8988T (cell line): ENCODE measurements at places on chromosomes 12 and 14.
A peak's percentile ranks its signal among the peaks of the same experiment; 100 is the strongest.

GRCh38 chr14:33642691-33643244 lies 308.1 kb downstream of the EGLN3 start:
- DNase-seq, result no peak

- no peak for DNase-seq
Observed at GRCh38 chr14:105861985-105862465, 335.6 kb downstream of the TMEM121 start.

DNA sequence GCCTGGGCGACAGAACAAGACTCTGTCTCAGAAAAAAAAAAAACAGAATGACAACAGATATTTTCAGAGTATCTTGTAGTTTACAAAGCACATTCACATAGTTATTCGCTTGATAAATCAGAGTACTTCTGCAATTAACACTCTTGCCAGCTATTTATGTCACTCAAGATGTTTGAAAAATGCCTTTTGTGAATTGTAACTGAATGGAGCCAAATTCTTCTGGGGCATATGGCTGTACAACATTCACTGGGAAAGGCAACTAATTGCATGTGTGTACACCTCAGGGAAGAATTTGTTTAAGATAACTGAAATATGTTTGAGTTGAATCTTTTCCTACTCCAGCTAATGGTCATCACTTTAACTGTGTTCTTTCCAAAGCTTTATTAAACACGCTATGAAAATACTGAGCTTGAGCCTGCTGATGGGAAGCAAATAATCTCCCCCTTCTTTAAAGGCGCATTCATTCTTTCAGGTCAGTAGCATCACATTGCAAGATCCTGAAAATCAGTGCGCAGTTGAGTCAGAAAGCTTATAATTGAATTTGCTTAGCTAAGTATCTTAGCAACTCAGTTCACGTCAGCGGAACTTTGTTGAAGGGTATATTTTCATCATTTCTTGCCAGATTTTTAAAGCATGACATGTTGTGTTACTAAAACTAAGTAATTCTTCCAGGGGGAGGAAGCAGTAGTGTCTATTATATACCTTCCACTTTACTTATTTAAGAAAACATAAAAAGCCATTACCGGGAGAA lies 66.6 kb downstream of the SINHCAF start:
- no peak for DNase-seq

GRCh38 chr12:90303771-90304170 lies 595.1 kb upstream of the ATP2B1 start:
- no peak for DNase-seq

DNA sequence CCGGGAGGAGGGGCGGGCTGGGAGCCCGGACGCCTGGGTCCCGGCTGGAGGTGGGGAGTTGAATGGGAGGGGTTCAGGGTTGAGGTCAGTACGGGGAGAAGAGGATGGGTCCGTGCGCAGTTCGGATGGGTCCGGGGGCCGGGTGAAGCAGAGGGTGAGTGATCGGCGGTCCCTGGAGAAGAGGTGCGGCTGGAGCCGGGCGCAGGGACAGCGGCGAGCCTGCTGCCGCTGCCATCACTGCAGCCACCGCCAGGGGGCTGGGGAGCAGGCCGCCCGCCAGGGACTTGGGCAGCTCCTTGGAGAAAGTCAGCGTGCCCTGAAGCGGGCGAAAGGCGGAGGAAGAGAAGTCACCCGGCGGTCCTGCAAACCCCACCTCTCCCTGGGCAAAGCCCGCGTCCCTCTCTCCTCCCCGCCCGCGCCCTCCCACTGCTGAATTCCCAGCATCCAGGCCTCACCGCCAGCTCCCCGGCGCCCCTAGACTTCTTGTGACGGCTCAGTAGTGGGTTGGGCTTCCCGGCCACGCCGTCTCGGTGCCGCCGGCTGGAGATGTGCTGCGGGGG lies 6.0 kb upstream of the GPR84 start:
- peak; percentile 94 for DNase-seq

- DNase-seq, result no peak
Observed at GRCh38 chr14:33834466-33835260, 116.2 kb downstream of the EGLN3 start.

- DNase-seq, result no peak
Observed at GRCh38 chr12:65758401-65758800, 65.9 kb upstream of the HMGA2 start.

DNA sequence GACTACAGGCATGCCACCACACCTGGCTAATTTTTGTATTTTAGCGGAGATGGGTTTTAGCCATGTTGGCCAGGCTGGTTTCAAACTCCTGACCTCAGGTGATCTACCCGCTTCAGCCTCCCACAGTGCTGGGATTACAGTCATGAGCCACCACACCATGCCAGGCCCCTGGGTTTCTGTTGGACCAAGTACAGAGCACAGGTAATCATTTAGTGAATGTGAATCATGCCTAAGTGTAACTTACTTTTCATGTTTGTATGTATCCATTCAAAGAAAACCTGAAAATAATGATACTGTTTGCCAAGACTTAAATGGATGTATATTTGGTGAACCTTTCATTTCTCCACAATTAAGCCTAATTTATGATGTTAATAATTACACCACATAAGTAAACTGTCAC lies 65.9 kb downstream of the FGD6 start:
- no peak for DNase-seq

DNA sequence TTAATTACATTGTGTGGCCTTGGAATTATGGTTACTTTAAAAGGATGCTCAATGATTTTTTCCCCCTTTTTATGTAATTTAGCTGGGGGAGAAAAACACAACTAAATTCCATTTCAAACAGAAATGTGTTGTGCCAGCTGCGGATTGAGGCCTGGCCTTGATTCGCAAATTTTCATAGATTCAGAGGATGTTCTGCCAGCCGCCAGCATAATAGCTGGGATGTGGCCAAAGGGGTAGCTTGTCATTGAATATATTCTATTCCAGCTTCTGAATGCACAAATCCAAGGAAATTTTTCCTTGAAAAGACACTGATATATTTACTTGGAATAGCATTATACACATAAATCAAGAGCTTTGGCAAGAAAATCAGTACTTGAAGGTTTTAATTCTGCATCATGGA lies 43.7 kb downstream of the TRHDE start:
- no peak for DNase-seq

GRCh38 chr14:68285421-68286179 lies 466.0 kb downstream of the RAD51B start:
- DNase-seq, result no peak

GRCh38 chr14:89430391-89431236 lies 13.6 kb upstream of the FOXN3 start:
- no peak for DNase-seq

DNA sequence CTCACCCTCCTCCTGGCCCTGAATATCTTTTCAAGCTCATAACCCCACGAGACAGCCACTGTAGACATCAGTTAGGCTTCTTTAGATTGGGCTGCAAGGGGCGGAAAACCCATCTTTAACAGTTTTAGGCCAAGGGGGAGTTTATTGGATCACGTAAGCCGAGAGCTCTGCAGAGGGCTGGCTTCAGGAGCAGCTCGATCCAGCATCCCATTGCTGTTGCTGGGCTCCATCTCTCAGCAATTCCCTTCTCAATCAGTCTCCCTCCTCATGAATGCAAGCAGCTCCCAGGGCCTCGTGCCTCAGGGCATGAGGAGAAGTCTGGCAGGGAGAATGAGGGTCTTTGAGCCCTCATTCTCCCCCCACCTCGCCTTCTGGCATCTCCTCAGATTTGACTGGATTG lies 59.4 kb downstream of the ADGRD1 start:
- no peak for DNase-seq

- no peak for DNase-seq
Observed at GRCh38 chr14:52318826-52319645, 4.9 kb downstream of the PTGER2 start.

- DNase-seq, result no peak
Observed at GRCh38 chr12:98618952-98619351, 25.5 kb downstream of the SLC25A3 start.

DNA sequence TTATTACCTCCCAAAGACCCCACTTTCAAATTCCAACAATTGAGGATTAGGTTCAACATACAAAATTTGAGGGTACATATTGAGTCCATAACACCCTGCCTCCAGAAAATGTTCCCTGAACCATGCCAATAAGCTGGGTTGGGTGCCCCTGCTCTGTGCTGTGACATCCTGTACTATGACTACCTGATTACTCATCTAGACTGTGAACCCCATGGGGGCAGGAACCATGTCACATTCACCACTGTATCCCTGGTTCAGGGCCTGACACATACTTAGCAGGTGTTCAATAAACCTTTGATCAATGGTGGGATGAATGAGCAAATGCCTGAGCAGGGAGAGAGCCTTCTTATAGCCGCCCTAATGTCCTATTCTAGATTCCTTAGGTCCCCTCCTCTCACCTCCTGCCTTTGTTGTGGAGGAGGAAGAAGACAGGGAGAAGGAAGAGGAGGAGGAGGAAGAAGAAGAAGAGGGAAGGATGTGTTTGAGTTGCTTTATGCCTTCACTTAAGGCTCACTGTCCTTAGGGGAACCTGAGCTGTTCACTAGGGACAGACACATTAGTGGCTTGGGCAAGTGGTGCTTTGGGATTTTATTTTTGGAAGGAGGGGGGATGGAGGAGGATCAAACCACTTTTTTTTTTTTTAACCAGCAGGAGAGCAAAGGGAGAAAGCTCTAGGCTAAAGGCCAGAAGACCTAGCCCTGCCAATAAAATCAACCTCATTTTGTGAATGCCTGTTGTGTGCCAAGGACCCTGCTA lies 21.3 kb downstream of the GPR68 start:
- no peak for DNase-seq

DNA sequence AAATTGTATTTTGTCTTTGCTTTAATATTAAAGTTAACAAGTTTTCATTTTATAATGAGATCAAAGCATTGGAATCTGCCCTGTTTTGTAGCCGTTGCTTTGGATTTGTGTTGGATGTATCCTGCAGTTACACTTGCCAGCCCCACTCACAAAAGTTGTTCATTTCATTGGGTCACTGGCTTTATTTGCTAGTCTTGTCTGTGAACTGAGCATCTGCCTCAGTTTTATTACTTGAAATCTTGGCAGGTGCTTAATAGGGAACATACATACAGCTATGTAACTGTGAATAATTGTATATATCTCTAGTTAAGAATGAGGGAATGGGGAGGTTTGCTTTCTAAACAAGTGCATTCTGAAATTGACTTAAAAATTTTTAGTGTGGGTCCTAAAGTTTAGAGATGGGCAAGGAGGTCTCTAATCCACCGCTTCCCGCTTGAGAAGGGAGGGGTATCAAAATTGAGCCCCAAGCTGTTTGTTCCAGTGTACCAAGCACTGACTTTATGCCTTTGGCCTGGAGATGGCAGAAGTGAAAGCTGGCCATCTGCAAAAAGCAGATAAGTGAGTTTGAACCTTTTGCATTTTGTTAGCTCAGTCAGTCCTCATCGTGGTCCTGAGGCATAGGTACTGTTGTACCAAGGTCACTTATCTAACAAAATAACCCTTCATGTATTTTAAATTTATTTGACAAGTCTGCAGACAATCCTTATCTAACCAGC lies 9.3 kb downstream of the EIF5 start:
- no peak for DNase-seq

- DNase-seq, result no peak
Observed at GRCh38 chr12:65747338-65747737, 76.9 kb upstream of the HMGA2 start.

DNA sequence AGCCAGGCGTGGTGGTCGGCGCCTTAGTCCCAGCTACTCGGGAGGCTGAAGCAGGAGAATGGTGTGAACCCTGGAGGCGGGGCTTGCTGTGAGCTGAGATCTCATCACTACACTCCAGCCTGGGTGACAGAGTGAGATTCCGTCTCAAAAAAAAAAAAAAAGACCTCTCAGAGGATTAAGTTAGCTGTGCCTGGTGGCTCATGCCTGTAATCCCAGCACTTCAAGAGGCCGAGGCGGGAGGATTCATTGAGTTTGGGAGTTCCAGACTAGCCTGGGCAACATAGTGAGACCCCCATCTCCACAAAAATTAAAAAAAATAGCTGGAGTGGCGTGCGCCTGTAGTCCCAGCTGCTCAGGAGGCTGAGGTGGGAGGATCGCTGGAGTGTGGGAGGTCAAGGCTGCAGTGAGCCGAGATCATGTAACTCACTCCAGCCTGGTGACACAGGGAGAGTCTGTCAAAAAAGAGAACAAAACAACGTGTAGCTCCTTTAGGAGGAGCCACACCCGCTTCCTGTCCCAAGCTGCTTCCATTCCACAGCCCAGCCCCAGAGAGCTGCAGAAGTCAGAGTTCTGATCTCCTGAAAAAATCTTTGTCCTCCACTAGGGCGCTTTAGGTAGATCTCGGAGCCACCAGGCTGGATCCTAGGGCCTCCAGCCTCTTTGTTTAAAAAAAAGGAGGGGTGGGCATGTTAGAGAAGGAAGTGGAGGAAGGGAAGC lies 11.5 kb upstream of the ULK1 start:
- no peak for DNase-seq

DNA sequence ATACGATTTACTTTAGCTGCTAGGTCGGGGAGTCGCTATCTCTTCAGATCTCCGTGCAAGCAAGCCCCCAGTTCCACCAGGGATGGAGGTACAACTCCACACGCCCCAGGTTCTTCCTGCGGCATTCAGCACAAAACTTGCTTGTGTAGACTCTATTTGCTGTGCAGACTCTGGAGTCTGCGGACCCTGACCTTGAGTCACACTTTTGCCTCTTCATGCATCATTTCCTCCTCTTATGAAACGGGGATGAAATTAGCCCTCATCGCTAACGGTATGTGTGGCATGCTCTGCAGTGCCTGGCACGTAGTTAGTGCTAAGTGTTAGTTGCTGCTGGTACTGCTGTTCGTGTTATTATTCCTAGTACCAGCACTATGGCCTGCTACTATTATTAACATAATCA lies 84.4 kb downstream of the TMEM132D start:
- DNase-seq, result no peak

DNA sequence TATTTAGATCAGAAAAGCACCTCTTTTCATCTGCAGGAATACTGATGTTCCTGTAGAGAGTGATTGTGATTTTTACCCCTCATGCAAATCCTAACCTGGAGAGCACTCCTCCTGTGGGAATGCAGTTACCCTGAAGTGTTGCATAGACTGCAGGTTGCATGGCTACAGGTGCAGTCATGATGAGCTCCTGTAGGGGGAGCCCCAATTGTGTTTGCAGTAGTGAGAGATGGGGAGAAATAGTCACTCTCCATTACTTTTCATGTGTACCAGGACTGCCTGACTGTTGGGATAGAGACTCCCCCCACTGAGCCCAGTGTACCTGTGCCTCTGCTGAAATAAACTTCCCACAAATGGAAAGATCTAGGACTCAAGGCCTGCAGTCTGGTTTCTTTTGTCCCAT lies 1086.5 kb downstream of the SLC6A15 start:
- DNase-seq, result no peak

DNA sequence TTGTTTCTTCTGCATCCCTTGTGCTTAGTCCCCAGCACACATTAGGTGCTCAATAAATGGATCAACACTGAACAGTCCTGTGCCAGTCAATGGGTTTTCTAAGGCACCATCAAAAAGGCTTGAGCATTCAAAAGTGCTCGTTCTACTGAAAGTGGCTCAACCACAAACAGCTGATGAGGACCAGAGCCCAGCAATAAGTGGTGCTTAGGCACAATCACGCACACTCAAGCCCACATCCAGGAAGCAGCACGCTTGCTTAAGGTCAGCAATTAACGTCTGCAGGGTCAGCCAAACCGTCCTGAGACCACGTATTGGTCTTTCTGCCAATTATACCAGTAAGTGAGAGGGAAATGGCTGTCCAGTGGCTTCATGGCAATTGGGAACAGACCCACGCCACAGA lies 56.5 kb downstream of the PRIMA1 start:
- no peak for DNase-seq
